CD4-positive, CD25-positive, alpha-beta regulatory T cell (primary cell): ENCODE measurements at places on chromosomes 13 and 19. TPM values are rescaled to one million over a fixed set of nuclear protein-coding genes. Genes with fewer than 3 reads are reported as not detected.

HAUS5 gene
- total RNA-seq, result 25.9 TPM

DENND1C gene
- 125 TPM for total RNA-seq

ZNF71 gene
- 3.3 TPM for total RNA-seq

MIA gene
- total RNA-seq, result not detected

AMER2 gene
- not detected for total RNA-seq

SHISA7 gene
- total RNA-seq, result not detected

GDF15 gene
- total RNA-seq, result not detected

ODAD3 gene
- not detected for total RNA-seq

BEST2 gene
- not detected for total RNA-seq

TMEM86B gene
- 13.3 TPM for total RNA-seq

EDNRB gene
- total RNA-seq, result not detected

FLT3LG gene
- total RNA-seq, result 250 TPM

LILRB2 gene
- total RNA-seq, result not detected

DNA sequence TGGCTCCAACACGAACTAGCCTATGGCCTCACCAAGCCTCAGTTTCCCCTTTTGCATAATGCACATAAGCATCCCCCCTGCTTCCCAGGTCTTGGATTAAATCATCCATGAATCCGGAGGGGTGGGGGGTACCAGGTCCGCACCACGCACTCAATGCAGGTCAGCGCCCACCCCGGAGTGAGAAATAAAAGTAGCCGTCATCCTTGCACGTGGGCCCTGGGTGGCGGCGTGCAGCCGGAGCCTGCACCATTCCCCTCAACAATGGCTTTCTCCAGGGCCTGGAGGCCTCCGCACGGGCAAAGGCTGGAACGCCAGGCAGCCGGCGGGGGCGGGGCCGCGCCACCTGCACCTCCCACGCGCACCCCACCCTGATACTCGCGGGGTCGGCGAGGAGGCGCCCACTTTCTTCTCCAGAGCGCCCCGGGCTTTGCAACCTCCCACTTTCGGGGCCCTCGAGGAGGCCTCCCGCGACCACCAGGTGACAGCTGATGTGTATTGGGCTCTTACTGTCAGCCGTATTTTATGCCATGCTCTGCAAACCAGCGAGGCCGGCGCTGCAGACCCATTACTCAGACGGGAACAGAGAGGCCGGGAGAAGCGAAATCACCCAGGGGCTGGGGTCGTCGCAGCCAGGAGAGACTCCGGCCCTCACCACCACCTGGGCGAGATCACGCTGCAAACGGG lies 767 bp upstream of the GADD45B start:
- peak; percentile 68 for DNase-seq

GRCh38 chr19:4350726-4351125 lies 7.4 kb downstream of the MPND start:
- no peak for DNase-seq

DNA sequence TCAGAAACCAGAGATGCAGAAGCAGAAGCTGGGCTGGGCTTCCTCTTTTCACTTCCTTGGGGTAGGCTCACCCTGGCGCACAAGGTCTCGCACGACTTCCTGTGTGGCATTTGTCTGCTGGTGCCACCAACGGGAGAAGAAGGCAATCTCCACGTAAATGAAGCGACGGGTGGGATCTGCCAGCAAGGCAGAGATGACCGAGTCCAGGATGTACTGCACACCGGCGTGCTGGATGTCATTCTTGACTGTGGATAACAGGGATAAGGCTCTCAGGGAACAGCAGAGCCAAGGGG lies 1.3 kb downstream of the MAN2B1 start:
- peak; percentile 19 for DNase-seq

- no peak for DNase-seq
Observed at GRCh38 chr13:29978211-29978610, 127.8 kb upstream of the UBL3 start.

DNA sequence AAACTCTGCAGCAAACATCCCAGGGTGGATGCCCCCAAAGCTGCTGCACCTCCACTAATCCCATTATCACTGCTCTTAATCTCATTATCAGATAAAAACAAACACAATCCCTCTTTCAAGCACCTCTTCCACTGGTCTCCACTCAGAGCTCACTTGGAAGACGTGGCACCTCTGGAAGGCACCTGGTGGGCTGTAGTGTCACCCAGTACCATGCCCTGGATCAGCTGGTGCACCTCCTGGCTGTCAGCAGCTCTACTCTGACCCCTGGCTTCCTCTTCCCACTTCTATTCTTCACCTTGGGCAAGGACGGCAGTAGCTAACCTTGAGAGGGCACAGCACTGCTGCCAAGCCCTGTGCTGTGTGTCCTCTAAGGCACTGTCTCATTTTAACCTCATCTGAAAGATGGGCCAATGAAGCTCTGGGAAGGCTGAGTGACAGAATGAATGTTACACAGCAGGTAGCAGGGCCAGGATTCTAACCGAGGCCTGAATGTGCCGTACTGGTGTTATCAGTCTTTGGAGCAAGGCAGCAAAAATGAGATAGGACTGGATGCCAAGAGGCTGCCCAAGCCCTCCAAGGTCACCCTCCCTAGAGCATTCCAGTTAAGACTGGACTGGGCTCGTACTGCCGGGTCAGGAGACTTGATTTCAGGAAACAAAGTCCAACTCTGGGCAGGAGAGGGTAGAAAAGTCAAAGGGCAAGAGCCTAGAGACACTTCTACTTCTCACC lies 7.4 kb downstream of the BRD4 start:
- DNase-seq, result no peak

GRCh38 chr19:34366738-34367623 lies 2.0 kb downstream of the GPI start:
- DNase-seq, result no peak

GRCh38 chr13:43369319-43369718 lies 345.9 kb downstream of the DNAJC15 start:
- no peak for DNase-seq

- no peak for DNase-seq
Observed at GRCh38 chr13:99553033-99553432, 51.8 kb downstream of the TM9SF2 start.

DNA sequence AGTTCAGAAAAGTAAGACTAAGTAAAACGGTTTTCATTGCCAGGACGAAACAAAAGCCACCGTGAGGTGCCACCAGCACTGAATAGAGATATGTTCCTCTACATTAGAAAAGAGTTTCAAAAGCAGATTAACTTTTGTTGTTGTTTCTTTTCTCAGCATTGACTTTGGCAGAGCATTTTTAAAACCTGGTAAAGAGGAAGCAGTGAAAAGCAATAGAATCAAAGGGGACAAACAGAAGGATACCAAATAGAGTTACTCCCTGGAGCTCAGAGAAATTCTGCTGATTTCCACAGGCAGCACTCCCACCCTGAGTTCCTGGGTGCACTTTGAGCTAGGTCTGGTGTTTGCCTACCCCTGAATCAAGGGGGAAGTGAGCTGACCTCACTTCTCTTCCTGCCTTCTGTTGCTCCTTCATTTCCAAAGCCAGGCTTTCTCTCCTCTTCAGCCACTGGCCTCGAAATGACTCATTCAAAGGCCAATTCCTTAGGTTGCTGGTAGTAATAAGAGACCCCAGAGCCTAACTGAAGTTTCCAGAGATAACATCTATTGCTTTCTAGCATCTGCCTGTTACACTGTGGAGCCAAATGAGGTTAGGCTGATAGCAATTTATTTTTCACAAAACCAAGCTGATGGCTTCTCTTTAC lies 11.3 kb upstream of the ERICH6B start:
- DNase-seq, result no peak

GRCh38 chr13:46015366-46015765 lies 37.2 kb downstream of the ZC3H13 start:
- DNase-seq, result no peak

- DNase-seq, result no peak
Observed at GRCh38 chr19:38809592-38810252, 3.0 kb downstream of the LGALS4 start.

- no peak for DNase-seq
Observed at GRCh38 chr19:12494260-12494860, 9.7 kb upstream of the ZNF709 start.

GRCh38 chr19:47518139-47518538 lies 3.3 kb upstream of the NAPA start:
- peak; percentile 44 for DNase-seq

GRCh38 chr19:4721196-4721595 lies 2.4 kb downstream of the DPP9 start:
- DNase-seq, result no peak

DNA sequence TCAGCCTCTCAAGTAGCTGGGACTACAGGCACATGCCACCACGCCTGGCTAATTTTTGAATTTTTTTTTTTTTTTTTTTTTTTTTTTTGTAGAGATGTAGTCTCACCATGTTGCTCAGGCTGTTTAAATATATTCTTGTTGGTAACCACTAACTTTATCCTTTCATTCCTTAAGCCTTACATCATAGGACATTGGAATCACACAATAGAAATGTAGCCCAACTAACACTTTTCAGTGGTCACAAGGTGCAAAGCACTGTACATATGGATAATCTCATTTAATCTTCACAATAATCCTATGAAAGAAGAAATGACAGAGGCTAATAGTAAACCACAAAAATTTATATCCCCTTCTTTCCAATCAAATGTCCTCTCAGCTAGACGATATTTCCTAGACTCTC lies 417.8 kb upstream of the DACH1 start:
- DNase-seq, result no peak

DNA sequence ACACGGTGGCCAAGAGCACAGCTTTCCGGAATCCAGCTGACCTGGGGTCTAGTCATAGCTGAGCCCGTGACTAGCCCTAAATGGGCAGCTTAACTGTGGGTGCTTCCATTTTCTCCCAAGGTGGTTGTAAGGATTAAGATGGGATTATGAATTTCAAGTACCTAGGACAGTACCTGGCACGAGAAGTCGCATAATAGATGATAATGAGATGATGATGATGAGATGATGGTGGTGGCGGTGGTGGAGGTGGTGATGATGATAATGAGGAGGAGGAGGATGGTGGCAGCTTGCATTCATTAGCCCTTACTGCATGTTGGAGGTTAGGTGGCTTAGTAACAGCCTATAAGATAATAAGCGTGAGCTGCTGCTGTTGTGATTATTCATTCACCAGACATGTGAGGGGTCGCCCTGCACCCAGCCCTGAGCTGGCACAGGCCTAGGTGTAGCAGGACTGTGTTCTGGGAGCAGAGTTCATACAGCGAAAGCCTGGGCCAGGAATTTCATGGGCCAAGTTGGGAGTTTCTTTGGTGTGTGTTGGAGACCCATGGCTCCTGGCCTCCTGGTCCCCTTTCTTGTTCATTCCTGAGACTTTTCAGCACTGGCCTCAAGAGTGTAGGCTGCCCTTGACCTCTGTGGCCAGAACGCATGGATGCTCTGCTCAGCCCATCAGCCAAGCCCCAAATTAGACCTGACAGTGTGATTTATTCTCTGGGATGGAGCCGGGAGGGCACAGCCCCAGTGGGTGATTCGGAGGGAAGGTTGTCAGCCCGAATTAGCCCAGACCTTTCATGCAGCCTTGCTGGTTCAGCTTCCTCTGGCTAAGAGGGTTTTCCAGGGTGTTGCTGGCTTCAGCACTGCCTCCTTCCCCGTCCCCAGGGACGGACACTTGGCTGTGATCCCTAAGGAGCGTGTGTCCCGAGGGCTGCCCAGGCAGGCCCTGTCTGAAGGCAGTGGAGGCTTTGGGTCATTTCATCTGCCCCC lies 128.8 kb downstream of the SIPA1L3 start:
- no peak for DNase-seq

GRCh38 chr19:10474962-10475451 lies 28.1 kb downstream of the KEAP1 start:
- DNase-seq, result no peak

- DNase-seq, result peak; percentile 88
Observed at GRCh38 chr19:38543807-38544568, 73.8 kb downstream of the MAP4K1 start.

DNA sequence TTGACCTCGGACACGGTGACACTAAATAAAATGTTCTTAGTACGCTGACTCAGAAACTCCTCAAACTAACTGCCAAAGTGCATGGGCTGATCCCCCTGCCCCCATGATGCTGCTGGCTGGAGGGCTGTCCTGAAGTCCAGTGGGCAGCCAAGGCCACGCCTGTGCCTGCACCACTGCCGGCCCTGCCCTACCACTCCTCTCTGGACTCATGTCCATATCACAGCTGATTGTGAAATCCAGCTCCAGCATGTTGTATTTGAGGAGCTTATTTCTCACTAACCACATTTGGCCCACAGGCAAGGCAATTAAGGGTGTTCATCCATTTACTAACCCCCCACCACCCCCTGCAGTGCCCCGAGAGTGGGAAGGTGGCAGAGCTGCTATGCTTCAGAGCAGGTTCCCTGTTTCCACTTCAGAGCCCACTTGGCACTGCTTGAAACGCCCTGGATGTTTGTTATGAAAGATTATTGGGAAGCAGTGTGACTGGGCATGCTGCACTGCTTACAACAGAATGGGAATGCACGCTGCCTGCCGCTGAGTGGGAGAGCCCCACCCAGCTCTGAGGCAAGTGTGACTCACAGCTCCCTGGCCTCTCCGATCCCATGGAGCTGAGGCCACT lies 114.0 kb downstream of the UQCRFS1 start:
- DNase-seq, result no peak

- no peak for DNase-seq
Observed at GRCh38 chr19:5434970-5435641, 20.1 kb upstream of the ZNRF4 start.

GRCh38 chr19:18317961-18318800 lies 4.7 kb downstream of the LSM4 start:
- DNase-seq, result no peak

DNA sequence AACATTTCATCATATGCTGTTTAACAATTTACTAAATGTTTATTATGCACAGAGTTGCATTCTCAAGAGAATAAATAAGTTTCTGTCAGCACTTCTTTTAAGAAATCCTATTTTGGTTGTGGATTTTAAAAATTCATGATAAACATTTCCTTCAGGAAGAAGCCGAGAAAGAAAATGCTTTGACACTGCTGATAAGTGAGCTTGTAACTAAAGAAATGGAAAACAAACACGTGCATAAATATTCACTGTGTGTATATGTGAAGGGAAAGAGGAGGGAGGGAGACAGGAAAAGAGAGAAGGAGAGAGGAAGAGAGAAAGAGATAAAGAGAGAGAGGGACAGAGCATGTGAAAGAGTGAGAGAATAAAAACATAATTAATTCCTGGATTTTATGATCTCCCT lies 1165.0 kb downstream of the DIAPH3 start:
- DNase-seq, result no peak

GRCh38 chr13:41306271-41307145 lies 4.6 kb upstream of the NAA16 start:
- DNase-seq, result no peak

- no peak for DNase-seq
Observed at GRCh38 chr13:110372676-110373075, 65.6 kb downstream of the COL4A2 start.

GRCh38 chr13:40992678-40993518 lies 26.2 kb downstream of the ELF1 start:
- no peak for DNase-seq
